GM04504 (cell line): ENCODE measurements at places on chromosomes 6 and 20.

- DNase-seq, result no peak
Measured at GRCh38 chr20:57536120-57536708, 11.3 kb upstream of the CTCFL start.

- DNase-seq, result no peak
Measured at GRCh38 chr20:63029358-63030121, 22.8 kb upstream of the BHLHE23 start.

DNA sequence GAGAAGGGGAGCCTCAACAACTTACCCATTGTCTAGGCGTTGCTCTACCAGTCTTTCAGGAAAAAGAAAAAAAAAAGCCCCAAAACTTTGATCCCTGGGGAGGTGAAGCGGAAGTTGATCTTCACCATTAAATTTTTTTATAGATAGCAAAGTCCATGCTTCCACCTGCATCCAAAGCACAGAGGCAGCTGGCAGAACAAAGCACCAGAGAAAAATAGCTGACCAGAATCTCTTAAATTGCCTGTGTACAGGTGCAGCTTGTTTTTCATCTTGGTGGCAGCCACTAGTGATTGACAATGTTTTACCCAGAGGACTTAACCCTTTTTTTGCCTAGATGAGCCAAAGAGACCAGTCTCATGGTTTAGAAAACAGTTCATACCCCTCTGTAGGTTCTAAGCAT, 86.0 kb downstream of the MYB start:
- no peak for DNase-seq

- DNase-seq, result no peak
Measured at GRCh38 chr6:3380344-3381232, 76.3 kb downstream of the SLC22A23 start.

DNA sequence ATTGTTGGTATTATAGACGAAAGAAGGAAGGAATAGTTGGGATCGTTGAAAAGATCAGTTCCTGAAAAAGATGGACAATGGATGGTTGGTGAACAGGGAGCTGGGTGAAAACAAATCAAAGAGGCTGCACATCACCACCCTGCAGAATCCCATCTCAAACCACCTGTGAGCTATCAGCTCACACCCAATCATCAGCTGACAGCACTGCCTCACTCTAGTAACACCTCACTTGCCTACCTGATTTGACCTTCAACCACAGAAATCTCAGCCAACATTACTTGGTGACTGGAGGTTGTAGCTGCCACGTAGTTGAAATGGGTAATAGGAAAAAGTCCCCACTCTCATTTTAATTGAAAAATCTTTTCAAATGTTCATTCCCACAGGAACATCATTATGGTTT, 101.8 kb upstream of the DST start:
- DNase-seq, result no peak

DNA sequence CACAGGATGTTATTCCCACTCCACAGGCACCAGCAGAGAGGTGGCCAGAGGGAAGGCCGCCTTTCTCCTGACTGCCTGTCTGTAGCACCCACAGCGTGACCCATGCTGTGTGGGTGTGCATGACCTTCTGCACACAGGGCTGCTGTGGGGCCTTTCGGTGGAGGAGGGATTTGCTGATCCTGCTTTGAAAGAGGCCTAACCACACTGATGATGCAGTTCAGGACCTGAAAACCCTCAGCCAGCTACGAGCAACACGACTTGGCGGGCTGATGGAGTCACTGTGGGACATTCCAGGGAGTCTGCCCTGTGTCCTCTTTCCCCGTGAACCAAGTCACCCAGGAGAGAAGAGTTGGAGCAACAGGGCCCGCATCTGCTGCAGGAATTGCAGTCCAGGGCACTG, 49.1 kb downstream of the SYTL3 start:
- no peak for DNase-seq

GRCh38 chr6:11909696-11910132, 102.4 kb upstream of the HIVEP1 start:
- DNase-seq, result peak; percentile 44
